ENCODE measurements at places on chromosomes 4 and X.

DNA sequence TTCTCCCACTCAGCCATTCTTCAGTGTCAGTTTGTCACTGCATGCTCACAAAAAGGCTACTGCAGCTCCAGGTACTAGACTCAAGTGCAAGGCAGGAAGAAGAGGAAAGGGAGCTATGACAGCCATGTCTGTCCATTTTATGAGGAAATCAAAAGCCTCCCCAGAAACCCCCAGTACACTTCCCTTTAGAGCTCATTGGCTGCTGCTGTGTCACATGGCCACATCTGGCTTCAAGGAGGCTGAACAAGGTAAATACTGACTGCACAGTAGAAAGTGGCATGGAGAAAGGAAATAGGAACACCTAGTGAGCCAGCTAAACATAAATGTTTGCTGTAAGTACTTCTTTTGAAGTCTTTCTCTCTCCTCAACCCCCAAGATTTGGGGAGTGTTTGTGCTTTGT lies 67.2 kb upstream of the FRAS1 start:
- no peak for DNase-seq

- no peak for DNase-seq
These were observed 347.4 kb upstream of the FGF13 start for GRCh38 chrX:139058831-139059495.

DNA sequence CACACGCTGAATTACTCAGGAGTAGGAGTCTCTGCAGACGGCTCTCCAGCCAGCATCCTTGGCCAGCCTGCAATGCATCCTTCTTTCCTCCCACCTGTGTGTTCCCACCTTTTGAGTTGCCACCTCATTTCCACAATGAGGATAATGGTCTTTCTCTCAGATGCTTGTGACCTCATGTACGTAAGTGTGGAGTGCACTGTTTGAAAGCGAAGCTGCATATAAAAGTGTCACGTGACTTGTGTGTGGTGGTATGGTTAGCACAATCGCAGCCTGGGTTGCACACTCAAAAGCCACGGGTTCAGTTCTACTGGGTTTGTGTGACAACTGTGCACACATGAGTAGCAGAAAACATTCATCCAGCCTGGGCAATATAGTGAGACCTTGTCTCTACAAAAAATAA lies 12.0 kb upstream of the MFAP3L start:
- DNase-seq, result no peak

GRCh38 chr4:168273838-168274237 lies 44.7 kb downstream of the DDX60 start:
- DNase-seq, result no peak

DNA sequence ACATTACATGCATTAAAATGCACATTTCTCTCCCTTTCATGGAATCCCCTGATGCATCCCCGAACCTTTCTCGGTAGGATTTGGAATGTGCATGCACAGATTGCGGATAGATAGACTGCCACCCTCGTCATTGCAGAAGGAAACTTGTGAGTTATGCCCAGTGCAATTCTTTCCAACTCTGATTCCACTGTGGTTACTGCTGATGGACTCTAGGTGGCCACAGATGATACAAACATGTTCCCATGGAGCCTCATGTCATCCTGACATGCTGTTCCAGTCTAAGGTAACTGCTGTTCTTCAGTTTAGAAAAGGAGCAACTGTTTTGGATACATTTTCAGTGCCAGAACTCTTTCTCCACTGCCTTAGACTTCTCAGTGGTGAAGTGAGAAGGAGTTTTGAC lies 9.1 kb upstream of the VCX3B start:
- no peak for DNase-seq

GRCh38 chrX:32514986-32515385 lies 696.4 kb downstream of the DMD start:
- DNase-seq, result no peak

DNA sequence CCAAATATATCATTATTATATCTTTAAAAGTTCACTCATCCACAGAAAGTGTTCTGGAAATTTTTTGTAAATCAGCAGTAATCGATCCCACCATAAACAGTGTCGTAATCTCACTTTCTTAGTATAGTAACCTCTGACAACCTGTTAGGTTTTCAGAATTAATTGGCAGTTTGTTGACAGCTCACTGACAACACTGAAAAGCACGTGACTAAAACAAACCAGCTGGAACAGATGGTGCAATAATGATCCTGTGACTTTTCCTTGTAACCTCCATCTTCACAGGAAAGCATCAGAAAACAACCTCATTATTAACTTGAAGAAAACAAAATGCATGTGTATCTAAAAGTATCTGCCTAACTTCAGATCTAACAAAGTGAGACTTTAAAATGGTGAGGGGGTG lies 48.5 kb downstream of the FSTL5 start:
- no peak for DNase-seq

GRCh38 chr4:152294331-152294730 lies 241.6 kb downstream of the FBXW7 start:
- DNase-seq, result no peak

DNA sequence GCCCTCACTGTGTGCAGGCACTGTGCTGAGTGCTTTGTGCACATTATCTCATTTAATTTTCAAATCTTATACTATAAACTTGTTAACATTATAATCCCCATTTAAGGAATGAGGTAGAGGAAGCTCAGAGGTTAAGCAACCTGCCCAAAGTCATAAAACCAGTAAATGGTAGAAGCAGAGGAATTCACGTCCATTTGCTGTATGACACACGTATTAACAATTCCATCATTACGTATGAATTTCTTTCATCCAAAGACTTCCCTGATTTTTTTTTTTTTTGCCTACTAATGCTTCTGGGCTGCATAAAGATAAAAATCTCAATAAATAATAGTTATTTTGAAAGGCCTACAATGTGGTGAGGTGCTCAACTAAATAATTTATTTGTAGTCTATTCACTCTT lies 64.5 kb upstream of the H2AZ1 start:
- DNase-seq, result no peak

DNA sequence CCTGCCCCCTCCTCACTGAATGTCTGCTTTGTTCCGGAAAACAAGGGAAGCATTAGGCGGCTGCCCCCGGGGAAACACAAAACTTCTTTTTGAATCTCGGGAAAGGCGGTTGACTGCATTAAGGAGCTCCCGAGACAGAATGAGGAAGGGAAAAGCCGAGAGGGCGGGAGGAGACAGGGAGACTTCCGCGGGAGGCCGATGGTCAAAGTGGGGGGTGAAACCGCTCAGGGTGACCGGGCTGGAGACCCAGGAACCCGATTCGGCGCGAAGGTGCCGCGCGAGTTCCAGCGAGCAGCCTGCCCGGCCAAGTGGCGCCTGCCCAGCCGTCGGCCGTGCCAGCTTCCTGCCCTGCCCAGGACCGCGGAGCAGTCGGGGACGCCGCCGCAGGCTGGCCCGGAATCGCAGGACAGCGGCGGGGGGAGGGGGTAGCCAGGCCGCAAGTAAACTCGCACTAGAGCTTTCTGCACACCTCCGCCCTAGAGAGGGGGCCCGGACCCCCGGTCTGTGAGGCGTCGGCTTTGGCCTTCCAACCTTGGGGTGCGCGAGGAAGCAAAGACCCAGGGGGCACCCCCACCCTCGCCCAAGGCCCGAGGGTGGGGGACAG lies 55.1 kb upstream of the BCOR start:
- DNase-seq, result peak; percentile 38

GRCh38 chr4:20422398-20422797 lies 170.7 kb downstream of the SLIT2 start:
- no peak for DNase-seq

GRCh38 chrX:110491846-110492620 lies 133.4 kb downstream of the RTL9 start:
- no peak for DNase-seq

DNA sequence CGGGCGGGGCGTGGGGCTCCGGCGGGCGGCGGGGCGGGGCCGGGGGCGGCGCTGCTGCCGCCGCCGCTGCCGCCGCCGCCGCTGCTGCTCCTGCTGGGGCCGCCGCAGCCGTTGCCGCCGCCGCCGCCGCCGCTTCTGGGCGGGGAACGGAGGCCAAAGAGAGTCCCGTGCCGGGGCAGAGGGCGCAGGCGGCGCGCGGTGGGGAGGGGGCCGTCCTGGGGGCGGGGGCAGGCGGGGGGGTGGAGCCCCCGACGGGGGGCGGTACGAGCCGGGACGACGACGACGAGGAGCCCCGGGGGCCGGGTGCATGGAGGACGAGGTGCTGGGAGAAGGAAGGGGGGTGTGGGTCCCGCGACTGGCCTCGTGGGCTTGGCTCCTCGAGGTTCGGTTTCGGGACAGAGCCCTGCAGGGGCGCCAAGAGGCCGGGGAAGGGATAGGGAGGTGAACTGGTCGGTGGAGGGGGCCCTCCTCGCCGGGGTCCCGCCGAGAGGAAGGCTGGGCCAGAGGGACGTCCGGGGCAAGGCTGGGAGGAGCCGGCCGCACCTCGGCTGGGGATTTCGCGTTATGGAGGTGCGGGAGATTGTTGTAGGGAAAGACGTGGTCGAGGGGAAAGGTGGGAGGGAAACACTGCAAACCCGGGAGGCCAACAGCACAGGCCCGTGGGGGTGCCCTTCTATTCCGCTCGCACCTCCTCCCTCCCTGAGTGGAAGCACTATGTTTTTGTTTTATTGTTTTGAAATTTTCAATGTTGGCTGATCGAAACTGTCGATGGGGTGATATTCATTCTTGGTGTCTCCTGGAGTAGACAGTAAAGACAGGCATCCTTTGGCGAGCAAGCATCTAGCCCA lies 1.9 kb downstream of the BCORL1 start:
- DNase-seq, result peak; percentile 47

GRCh38 chr4:92184566-92184965 lies 119.2 kb upstream of the GRID2 start:
- DNase-seq, result no peak

GRCh38 chr4:42942216-42942615 lies 49.7 kb downstream of the GRXCR1 start:
- DNase-seq, result no peak

DNA sequence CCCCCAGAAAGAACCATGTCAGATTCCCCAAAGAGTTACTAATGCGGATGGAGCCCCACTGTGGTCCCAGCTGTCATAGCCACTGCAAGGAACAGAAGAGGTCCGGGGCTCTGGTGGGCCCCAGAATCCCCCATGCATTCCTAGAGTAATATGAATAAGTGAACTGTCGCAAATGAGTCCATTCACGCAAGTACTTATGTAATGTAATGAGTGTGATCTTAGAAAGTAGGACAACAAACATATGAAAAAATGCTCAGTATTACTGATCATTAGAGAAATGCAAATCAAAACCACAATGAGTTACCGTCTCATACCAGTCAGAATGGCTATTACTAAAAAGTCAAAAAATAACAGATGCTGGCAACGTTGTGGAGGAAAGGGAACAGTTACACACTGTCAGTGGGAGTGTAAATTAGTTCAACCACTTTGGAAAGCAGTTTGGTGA lies 141.5 kb upstream of the RBPJ start:
- no peak for DNase-seq

GRCh38 chr4:7546809-7547367 lies 112.2 kb upstream of the PSAPL1 start:
- peak; percentile 50 for DNase-seq

DNA sequence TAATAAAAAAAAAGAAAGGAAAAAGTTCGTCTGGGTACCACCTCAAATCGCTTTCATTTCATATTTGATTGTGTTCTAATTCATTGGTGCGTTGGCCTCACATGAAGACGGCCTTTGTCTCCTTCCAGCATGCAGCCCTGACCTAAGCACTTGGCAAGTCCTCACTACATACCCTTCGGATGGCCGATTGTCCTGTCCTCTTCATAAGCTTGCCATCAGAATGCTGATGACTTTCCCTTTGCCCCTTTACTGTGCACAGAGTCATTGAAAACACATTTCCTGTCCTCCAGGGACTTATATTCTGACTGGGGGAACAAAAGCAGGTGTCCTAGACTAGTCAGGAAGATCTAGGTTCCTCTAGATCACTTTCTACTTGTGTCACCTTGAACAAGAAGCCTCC lies 43.0 kb downstream of the RTL5 start:
- no peak for DNase-seq

DNA sequence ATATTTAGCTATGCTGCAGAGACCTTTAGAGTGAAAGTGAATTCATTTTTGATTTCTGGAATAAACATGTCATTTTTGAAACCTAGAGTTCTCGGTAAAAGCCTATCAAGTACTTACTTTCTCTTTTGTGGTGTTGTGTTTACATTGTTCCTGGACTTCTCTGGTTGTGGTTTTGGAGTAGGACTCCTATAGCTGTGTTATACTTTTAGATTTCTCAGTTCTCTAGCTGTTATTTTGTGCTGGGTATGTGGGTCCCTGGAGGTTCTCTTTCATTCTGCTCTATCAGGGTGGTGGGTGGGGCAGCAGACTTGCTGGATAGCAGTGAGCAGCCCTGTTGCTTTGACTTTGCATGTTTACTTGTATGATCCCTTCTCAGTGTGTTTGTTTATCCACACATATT lies 25.6 kb upstream of the MSMO1 start:
- no peak for DNase-seq

GRCh38 chrX:47571215-47571614 lies 10.2 kb downstream of the ARAF start:
- DNase-seq, result no peak

GRCh38 chrX:11113731-11114130 lies 2.6 kb downstream of the HCCS start:
- DNase-seq, result no peak

DNA sequence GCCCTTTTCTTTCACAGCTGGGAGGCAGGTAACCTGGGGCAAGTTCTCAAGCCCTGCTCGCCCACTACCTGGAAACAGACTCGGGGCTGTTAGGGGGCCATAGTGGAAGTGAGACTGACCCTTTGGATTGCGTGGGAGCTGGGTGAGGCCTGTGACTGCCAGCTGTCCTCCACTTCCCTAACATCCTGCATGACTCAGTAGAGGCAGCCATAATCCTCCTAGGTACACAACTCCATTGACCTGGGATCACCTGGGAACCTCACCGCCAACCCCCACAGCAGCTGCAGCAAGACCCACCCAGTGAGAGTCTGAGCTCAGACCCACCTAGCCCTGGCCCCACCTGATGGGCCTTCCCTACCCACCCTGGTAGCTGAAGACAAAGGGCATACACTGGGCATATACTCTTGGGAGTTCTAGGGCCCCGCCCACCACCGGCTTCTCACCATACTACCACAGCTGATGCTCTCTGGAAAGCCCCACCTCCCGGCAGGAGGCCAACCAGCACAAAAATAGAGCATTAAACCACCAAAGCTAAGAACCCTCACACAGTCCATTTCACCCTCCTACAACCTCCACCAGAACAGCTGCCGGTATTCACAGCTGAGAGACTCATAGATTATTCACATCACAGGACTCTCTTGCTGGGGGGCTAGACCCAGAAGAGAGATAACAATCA lies 61.1 kb upstream of the DCTD start:
- no peak for DNase-seq

GRCh38 chr4:143189528-143189927 lies 4.8 kb downstream of the USP38 start:
- no peak for DNase-seq

- no peak for DNase-seq
These were observed 54.3 kb downstream of the IGFBP7 start for GRCh38 chr4:57055886-57056285.
